ENCODE measurements at places on chromosomes 5 and 9. TPM values are rescaled to one million over a fixed set of nuclear protein-coding genes. Genes with fewer than 3 reads are reported as not detected.

CFAP90 gene
- total RNA-seq: 0.41 TPM

SIT1 gene
- not detected for total RNA-seq

GRCh38 chr5:132782101-132782500, 5.1 kb upstream of the SEPTIN8 start:
- no peak for DNase-seq

DNA sequence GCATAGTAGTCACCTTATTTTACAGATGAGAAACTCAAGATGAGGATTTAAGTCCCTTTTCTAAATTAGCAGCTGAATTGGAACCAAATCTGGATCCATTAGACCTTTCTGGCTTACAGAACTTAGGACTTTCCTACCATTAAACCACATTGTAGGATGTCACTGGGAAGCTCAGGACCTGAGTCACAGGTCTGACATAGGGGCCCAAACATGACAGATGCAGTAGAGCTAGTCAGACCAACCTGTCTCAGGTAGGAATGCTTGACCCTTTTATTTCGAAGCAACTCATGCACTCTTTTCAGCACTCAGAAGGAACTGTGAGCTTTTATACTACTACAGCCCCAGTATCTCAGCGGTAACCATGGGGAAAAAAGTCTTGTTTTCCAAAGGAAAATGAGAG, 2.6 kb downstream of the RAB24 start:
- no peak for DNase-seq

DNA sequence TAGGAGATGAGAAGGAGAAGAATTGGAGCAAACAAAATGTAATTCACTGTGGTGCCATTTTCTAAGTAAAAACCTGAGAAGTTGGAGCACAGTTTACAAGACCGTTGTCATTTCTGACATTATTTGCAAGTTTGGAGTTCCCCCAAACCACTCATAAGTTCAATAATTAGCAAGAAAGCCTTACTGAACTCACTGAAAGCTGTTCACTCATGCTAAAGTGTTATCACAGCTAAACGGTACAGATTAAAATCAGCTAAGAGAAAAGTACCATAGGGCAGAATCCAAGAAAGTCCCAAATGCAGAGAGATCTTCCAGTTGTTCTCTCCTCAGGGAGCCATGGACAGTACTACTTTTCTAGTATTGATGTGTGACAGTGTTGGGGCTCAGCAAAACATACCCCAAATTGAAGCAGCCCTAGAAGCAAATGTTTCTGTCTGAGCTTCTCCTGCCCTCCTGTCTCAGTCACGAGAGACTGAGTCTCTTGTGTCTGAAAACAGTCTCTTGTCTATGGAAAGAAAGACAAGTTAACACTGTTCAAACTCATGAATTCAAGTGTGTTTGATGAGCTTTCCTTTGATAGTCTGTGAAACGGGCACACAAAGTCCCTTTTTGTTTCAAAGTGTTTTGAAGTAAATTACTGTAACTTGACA, 221.2 kb downstream of the GABRG2 start:
- no peak for DNase-seq

SOX30 gene
- total RNA-seq: not detected

DNA sequence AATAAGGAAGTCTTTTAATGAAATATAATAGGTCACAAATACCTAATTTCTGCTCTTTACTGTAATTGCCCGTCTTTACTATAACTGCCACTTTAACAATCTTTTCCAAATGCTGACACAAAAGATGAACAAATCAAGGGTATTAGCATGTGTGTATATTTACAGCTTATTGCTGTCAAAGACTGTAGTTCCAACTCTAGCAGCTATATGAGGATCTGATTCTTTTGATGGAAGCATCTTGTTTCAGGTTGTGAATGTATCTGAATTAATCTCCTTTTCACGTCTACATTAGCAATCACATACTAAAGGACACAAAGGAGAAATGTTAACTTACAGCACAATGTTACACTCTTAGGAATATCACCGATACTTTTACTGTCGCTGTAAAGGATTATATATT, 27.9 kb downstream of the RFX3 start:
- no peak for DNase-seq

DNA sequence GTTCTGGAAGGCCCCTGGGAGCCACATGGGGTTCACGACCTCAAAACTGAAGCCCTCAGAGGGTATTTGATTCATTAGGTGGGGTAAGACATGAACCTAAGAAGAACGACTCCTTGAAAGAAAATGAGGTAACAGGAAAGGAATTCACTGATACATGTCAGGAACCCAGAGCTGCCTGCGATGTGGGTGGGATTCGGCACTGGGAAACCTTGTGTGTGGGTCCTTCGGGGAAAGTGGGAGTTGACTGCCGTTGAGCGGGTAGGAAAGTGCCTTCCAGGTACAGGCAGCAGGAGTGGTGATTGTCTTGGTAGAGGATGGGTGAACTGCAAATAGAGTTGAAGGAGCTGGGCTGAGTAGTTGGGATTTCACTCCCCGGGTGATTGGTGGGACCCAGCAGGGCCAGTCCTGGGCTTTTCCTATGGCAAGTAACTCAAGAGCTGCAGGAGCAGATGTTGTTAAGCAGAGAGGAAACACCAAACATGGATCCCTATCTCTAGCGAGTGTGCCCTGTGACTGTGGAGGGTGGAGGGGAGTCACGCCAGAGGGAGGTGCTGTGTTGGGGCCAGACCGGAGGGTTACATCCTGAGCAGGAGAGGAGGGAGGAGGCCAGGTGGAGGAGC, 30.8 kb downstream of the ANKRD33B start:
- no peak for DNase-seq

RFX3 gene
- 0.30 TPM for total RNA-seq

DNA sequence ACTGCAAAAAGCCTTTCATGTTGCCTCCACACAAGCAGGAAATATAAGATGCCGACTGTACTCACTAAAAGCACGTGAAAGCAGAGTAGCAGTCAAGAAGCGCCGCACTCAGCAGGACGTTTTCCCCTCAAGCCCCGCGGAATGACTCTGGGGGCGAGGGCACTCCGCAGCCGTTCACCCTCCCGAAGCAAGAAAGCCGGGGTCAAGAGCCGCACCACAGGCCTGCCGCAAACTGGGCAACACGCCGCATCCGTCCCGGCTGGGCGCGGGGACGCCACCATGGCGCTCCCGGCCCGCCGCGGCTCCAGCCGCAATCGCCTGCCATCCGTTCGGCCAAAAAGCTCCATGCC, 364 bp downstream of the RPS6 start:
- DNase-seq: no peak

GRCh38 chr5:158741296-158741695, 358.4 kb downstream of the EBF1 start:
- no peak for DNase-seq

GRCh38 chr9:122248448-122248865, 16.2 kb downstream of the RBM18 start:
- DNase-seq: no peak

NR2F1-AS1 gene
- total RNA-seq: not detected

DNA sequence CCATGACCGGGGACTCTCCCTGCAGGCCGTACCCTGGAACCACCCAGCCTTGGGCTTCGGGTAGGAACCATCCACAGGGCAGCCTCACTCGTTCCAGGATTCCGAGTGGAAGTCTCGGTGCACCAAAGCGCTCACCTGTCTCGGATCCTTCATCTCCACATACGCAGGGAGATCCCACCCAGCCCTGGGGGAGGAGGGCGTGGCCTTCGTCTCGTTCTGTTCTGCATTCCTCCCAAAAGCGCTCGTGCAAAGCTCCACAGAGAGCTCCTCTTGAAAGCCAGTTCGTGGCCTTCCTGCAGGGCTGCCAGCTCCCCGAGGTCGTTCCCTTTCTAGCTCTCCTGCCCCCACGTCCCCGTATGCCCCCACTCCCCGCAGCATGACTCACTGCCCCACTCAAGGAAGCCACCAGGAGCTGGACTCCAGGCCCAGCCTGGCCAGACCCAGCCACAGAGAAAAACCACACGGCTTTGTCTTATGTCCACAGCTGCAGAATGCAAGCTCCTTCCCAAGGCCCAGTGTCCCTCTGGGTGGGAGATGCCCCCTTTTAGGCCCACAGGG, 65.0 kb upstream of the SARDH start:
- no peak for DNase-seq

- DNase-seq: no peak
Measured at GRCh38 chr5:166768536-166768935, 1522.9 kb upstream of the WWC1 start.

GRCh38 chr5:12292610-12293204, 388.5 kb upstream of the CTNND2 start:
- no peak for DNase-seq

DNA sequence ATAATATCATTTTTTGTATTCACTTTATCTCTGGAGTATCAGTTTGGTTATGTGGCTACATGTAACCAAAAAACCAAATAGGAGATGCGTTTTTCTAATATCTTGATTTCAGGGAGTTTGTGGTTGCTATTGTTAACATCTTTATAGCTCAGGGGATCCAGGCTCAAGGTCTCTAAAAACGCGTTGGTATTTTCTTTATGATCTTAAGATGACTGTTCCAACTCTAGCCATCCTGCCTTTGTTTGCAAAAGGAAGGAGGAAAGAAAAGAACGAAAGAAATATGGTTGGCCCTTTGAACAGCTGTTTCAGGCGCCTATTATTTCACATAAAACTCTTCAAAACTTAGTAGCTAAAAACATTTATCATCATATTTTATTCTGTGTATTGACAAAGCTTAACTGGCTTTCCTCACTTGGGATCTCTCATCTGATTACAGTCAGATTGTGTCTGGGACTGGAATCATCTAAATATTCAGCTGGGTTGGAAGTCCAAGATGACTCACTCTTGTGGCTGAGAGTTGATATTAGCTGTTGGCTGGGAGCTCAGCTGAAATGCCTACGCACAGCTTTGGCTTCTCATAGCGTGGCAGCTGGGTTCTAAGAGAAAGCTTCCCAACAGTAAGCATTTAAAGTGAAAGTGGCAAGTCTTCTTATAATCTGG, 60.1 kb downstream of the FAM174A start:
- peak; percentile 32 for DNase-seq

ANXA1 gene
- 715 TPM for total RNA-seq

DNA sequence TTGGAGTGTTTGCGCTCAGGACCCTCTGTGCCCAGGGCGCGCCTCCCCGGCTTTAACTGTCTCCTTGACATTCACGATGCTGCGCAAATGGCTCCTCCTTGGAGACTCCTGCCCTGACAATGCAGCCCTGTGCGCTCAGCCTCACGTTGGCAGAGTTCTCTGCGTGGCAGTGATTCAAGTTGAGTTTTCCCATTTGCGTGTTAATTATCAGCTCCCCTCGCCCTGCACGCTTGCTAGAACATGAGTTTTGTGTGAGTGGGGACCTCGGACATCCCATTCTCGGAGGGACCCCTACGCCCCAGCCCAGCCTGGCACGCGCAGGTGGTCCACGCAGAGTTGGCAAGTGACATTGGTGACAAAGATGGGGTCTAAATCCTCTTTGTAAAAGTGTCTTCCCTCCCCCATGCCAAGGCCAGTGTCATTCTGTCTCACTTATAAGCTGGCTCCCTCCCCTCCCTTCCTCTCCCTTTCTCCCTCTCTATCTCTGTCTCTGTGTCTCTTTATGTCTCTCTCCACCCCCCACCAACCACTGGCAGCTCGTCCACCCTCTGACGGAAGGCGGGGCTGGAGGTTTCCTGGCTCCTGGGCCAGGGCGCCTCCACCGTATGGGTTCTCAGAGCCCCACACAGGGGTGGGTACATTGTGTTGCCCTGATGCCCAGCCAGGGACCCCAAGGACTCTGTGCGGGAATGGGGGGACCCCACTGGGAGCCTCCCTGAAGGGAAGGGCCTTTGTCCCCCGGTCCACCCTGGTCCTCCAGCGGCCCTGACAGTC, 169.3 kb downstream of the OLFM1 start:
- no peak for DNase-seq

IFNA2 gene
- not detected for total RNA-seq

DNA sequence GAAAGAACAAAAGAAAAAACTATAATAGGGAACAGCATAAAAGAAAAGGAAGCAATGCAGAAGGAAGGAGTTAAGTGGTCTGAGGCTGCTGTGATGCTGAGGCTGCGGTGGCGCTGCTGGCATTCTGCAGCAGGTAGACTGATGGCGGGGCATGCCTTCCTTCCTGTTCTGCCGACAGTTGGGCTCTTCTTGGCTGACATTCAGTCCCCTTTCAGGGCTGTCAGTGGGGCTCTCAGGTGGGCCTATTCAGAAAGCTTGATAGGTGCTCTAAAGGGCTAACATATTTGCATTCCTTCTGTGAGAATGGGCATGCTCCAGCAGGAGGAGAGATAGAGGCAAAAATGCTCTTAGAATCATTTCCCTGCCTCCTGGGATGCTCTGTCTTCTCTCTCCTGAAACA, 5.1 kb upstream of the CLINT1 start:
- no peak for DNase-seq

GRCh38 chr9:131467214-131467935, 35.3 kb upstream of the POMT1 start:
- DNase-seq: no peak

GRCh38 chr5:7871653-7872052, 2.7 kb downstream of the MTRR start:
- DNase-seq: peak; percentile 49

DNA sequence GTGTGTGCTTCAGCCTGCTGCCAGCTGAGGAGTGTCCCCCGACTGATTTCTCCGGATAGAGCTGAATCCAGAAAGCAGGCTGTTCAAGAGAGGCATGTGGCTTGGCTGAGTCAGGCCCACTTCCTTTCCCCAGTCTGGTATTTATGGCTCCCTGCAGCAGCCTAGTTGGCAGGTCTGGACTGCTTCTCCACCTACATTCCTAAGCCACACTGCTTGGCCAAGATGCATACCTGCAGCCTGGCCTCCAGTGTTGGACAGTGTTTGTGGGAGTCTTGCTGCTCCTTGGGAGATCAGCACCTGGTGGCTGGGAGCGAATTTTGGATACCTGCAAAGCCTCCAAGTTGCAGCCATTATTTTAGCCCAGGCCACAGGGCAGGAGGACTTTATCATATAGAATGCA, 670.8 kb downstream of the ACTL7B start:
- no peak for DNase-seq

SLC36A1 gene
- total RNA-seq: 2.1 TPM

DNA sequence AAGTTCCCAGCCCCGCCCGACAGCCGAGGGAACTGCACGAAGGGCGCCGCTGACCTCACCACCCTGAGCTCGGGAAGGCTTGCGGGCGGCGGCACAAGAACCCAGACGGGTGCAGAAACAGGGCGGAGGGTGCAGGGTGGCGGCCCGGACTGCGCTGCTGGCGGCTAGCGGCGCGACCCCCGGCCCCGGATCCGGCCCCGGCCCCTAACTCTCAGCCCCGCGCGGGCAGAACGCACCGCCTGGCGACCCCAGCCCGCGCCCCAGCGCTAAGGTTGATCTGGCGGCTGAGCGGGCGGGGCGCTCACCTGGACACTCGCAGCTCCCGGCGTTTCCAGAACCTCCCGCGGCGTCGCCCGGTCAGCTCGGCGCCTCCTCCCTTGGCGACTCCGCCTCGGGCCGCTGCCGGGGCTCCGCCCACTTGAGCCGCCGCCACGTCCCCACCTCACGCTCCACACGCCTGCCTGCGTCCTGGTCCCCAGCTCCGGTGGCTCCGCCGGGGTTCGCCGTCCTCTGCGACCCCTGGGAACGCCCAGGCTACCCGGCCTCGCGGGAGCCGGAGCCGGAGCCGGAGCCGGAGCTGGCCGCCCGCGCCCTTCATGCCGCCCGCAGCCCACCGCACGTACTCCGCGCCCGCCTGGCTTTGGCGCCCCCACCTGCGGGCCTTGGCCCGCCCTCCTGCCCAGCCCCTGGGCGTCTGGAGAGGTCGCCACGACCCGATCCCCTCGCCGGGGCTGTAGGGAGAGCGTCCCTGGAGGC, at the start of gene P4HA2:
TSS of gene P4HA2 (minus strand) at position 369 of the 756 bp plus-strand sequence. CDS start 9,227 bp downstream, outside the sequence.
- DNase-seq: peak; percentile 82

SLC25A2 gene
- total RNA-seq: not detected

PCDHAC2 gene
- 2.8 TPM for total RNA-seq

Measured in Caki2 (cell line).